HuH-7 (cell line): ENCODE measurements at places on chromosomes 7 and 10.

GRCh38 chr7:99155211-99155610 is 11.3 kb upstream of the SMURF1 start:
- no peak for DNase-seq

GRCh38 chr10:127337801-127338200 is 141.4 kb upstream of the INSYN2A start:
- no peak for DNase-seq

- DNase-seq, result peak; percentile 46
These were observed 38.3 kb downstream of the LRRC72 start for GRCh38 chr7:16564909-16565426.

- no peak for DNase-seq
These were observed 27.0 kb downstream of the AUTS2 start for GRCh38 chr7:69625238-69625637.
